ENCODE measurements at places on chromosomes 12 and 14. TPM values are rescaled to one million over a fixed set of nuclear protein-coding genes. Genes with fewer than 3 reads are reported as not detected.

Gene STRN3
- 24.1 TPM for total RNA-seq

- DNase-seq, result no peak
Measured at GRCh38 chr14:89651805-89652204, 234.8 kb upstream of the FOXN3 start.

DNA sequence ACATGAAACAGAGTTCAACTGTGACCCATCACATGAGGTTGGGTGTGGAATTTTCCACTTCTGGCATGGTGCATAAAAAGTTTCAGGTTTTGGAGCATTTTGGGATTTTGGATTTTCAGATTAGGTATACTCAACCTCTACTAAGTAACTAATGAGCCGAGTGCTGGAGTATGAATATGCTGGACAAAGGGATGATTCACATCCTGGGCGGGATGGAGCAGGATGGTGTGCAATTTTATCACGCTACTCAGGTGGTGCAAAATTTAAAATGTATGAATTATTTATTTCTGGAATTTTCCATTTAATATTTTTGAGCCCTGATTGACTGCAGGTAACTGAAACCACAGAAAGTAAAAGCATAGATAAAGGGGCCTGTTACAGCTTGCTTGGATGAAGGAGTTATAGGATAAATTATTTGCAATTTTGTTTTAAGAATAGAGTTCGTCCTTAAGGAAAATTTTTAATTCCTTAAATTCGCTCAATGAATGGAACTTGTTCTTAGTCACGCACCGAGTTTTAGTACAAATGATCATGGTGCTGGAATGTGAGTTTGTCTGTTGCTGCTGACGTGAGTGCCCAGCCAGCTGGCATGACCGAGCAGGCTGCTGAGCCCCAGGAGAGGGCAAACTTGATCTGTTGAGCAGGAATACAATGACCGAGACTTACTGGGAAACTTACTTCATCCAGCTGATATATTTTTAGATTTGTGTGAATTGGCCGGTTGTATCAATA is 176.3 kb downstream of the ESR2 start:
- no peak for DNase-seq

DNA sequence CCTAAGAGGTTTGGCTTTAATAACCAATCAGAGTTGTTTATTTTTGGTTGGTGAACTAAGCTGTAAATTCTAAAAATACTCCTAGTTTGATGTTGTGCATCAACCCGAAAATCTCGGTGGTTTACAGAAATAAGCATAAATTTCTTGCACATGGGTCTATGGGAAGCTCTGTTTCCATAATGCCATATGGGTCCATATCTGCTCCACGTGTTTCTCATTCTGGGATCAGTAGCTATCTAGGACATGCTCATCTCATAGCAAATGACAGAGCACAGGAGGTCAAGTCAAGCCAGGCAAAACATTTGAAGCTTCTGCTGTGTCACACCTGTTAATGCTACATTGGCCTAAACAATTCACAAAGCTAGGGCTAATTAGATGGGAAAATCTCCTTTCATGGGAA is 23.1 kb downstream of the NUP37 start:
- DNase-seq, result no peak

DNA sequence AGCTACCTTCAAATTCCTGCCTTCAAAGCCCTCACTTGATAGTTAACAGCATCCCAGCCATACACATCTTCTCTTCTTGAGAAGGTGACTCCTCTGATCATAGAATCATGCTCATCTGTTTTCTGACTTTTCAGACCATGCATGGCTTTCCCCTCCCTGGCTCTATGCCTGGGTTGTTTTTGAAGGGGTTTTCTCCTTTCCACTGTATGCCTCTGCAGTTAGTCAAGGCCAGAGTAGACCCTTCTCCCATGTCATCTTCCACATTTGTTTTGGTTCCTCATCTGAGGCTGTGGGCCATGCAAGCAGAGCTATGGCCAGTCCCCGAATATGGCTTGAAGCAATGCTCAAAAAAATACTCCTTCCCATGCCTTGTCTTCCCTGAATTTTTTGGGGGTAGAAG is 14.3 kb upstream of the MCRS1 start:
- no peak for DNase-seq

DNA sequence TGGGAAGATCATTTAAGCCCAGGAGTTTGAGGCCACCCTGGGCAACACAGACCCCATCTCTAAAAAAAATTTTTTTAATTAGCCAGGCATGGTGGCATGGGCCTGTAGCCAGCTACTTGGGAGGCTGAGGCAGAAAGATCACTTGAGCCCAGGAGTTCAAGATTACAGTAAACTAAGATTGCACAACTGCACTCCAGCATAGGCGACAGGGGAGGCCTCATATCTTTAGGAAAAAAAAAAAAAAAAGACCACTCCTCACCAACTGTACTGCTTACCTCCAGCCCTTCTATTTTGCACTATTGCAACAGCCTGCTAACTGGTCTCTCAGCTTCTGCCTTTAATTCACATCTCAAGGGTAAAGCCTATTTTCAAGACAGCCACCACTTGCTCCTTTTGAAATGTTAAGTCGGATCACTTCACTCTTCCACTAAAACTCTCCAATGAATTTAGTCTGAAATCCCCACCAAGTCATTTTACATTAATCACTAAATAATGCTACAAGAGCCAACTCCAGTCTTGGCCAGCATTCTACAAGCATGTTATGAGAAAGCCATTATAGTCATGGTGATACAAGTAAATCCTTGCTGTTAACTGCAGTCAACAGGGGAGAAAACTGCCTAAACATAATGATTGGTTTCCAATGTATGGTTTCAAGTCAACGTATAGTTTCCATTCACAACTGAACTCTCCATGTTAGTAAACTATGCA is 106.0 kb downstream of the RPS29 start:
- no peak for DNase-seq

GRCh38 chr12:24470050-24470449 is 478.9 kb downstream of the BCAT1 start:
- no peak for DNase-seq

Gene CAMKK2
- 29.2 TPM for total RNA-seq

DNA sequence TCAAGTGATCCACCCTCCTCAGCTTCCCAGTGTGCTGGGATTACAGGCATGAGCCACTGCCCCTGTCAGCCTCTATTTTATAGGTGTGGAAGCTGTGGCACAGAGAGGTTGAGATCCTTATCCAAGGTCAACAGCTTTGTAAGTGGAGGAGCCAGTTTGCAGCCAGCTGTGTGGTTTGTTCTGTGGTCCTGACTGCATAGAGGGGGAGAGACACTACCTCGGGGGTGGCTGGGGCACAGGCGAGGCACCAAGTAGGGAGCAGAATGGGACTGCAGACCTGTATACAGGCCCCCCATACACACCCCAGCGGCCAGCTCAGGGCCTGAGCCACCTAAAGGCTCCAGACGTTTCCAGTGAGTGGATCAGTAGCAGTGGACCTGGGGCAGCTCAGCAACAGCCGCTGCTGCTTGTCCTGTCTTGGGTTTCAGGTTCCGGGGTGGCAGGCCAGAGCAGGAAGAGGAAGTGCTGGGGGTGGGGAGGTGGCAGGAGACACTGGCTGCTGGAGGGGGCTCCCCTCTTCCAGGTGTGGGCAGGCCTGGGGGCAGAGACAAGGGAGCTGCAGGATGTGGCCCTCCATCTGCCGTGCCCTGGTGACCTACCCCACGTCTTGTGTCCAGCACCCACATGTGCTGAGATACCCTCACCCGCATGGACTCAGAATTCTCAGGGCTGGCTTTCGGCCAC is 11.0 kb downstream of the ORAI1 start:
- DNase-seq, result peak; percentile 76

Gene IPO8
- 50.7 TPM for total RNA-seq

GRCh38 chr12:614411-614970 is 48.8 kb downstream of the NINJ2 start:
- peak; percentile 24 for DNase-seq

DNA sequence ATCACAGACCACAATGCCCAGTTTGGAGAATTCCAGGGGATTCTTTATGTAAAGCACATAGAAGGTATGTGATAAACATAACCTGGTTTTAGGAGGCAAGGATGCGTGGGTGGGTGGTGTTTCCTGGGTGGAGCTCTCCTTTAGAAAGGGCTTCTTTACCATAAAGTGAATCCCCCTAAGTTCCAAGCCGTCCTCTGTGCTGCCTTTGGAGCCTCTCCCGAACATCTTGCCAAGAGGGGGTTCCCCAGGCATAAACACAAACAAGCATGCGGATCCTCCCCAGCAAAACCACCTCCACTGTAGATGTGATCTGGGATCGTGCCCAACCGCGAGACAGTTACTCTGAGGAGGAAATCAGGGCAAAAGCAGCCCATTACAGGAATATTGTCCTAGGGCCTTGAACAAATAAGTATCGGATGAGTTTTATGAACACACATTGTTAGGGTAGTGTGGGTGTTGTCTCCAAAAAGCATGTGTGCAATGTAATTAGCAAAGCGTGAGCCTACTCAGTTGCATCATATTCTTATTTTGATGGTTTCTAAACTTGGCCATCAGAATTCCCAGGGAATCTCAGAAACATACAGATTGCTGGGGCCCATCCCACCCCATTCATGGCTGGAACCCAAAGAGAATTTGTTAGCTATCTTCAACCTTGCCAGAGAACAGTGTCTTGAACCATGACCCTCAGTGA is 48.8 kb upstream of the CORO1C start:
- DNase-seq, result no peak

- no peak for DNase-seq
Measured at GRCh38 chr14:51121096-51121495, 26.2 kb upstream of the TRIM9 start.

GRCh38 chr12:27176765-27177164 is 67.3 kb upstream of the STK38L start:
- DNase-seq, result no peak

DNA sequence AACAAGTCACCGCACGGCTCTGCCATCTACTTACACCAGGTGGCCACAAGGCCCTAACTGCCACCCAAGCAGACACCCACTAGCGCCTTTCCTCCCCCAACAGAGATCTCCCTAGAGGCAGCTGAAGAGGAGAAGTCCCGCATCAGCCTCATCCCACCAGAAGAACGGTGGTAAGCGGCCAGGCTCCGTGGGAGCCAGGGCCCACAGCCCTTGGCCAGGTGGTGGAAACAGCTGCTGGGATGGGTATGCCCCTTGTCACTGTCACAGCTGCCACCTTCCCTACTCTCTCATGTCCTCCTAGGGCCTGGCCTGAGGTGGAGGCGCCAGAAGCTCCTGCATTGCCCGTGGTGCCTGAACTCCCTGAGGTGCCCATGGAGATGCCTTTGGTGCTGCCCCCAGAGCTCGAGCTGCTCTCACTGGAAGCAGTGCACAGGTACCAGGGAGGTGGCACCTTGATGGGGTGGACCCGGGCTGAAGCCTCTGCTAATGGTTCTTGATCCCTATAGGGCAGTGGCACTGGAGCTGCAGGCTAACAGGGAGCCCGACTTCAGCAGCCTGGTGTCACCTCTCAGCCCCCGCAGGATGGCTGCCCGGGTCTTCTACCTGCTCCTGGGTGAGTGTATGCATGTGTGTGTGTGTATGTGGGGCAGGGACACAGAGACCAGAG is 7.5 kb downstream of the REC8 start:
- DNase-seq, result no peak
